A673 (cell line): ENCODE measurements at places on chromosomes 11 and 22.

DNA sequence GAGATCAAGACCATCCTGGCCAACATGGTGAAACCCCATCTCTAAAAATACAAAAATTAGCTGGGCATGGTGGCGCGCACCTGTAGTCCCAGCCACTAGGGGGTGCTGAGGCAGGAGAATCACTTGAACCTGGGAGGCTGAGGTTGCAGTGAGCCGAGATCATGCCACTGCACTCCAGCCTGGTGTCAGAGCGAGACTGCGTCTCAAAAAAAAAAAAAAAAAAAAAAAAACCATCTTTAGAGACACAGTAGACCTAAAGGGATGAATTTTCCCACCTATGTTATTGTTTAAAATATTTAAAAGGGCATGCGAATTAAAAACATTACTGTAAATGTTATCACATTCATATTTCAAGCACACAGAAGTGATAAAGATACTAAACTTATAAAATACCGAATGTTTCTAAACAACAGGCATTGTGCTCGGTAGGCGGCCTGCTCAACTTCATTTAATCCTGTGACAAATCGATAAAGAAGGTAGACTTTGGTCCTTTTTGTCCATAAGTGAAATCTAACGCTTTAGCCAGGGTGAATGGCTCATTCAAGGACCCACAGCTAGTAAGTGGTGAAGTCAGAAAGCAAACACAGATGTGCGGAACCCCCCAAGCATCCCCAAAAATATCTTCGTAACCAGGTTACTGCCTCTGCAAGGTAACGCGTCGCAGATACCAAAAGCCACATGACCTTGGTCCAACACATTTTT, 16.1 kb downstream of the NCAPD3 start:
- peak; percentile 48 for DNase-seq

- DNase-seq, result no peak
Measured at GRCh38 chr11:94830722-94831510, 62.8 kb downstream of the AMOTL1 start.

GRCh38 chr22:20741634-20742581, 32.0 kb upstream of the SERPIND1 start:
- peak; percentile 59 for DNase-seq

DNA sequence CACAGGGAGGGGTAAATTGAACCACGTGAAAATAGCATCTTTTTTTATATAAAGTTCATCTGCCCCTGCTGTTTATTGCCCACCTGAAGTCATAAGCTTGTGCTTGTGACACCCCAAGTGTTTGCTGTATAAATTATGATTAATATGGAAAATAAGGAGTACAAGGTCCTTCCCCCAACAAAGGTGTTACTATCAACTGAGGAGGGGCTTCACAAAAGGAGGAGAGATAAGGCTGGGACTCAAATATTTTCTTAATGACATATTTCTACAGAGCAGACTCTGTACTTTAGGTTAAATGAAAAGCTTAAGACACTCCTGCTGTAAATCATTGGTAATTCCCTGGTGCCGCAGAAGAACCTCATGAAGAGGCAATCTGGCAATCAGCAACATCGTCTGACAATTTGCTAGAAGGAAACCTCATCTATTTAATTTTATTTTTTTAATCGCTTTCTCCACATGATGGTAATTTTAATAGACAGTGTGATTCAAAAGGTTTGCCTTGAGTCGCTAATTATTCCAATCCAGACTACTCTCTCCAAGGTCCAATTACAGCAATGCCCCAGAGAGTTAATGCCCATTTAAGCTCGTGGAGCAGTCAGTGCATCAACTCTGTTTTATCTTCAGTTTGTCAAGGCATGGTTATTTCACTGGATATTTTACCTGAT, 1432.4 kb downstream of the FAM181B start:
- peak; percentile 53 for DNase-seq

GRCh38 chr11:42043312-42043711, 583.9 kb upstream of the LRRC4C start:
- DNase-seq, result no peak
